ENCODE measurements at places on chromosomes 11 and 22.

DNA sequence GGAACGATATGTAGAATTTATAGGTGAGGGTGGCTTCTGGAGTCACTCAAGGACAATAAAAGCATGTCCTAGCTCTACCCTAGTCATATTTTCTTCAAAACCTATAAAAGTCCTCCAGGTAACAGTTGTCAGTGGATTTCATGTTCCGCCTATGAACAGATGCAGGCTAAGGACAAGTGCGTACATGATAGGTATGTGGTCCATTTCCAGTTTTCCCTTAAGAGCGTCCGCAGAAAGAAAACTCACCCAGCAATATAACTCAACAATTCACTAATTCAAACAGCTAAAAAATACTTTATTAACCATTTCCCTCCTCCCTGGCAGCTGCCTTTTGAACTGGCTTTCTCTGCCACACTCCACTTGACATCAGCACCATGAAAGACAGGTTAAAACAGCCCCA, 50.2 kb upstream of the CCDC34 start:
- DNase-seq = no peak

DNA sequence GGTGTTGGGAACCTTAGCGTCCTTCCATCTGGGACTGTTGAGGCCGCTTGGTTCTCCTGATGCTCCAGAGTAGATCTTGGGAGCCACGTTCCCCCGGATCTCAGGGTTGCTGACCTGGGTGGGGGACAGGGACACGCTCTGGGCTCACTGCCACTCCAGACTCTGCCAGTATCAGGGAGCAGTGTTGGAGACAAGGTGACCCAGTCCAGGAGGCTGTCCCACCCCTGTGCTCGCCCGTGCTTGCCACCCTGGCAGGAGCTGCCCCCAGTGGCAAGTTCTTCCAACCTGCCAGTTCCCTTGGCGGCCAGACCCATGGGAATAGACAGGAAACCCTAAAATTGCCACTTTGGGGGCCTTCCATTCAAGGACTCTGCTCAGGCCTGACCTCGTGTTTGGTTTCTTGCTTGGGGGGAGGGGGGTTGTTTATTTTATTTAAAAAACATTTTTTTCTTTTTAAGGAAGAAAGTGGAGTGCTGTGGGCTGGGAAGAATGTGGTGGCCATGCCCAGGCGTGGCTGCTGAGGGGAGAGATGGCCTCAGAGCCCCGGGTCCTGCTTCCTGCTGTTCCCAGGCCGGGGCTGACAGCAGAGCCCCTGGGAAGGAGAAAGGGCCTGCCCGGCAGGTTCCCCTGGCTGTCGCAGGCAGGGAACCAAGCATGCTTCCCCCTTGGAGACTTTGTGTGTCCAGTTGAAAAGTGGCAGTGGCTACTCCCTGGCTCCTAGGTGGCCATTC, 7.2 kb downstream of the GRK2 start:
- peak; percentile 64 for DNase-seq

DNA sequence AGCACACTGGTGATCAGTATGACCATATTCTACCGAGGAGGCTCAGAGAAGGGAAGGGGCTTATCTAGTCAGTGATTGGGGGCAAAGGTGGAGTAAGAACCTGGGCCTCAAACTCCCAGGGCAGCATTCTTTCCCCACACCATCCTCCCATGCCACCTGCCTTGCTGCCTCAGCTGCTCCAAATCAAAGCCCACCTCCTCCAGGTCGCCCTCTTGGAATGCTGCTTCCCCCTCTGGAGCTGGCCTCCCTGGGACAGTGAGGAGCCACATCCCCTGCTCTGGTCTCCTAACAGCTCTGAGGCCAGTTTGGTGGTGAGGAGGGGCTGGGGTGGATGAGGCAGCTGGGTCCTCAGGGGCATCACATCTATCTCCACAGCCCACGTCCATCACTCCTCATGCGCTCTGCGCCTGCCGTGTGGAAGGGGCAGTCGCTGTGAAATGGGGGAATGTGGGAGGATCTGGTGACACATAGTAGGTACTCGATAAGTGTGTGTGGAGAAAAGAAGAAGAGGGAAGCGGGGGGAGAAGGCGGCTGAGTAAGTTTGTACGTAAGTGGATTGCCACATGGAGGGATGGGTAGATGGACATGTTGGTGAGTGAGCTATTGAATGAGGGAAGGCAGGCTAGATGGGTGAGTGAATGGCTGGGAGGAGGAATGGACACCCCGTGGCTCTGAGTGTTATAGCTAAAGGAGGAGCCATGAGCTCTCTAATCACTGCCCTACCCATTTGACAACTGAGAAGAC, 16.1 kb upstream of the ARHGEF17 start:
- DNase-seq = no peak

GRCh38 chr11:71246559-71246958, 5.8 kb downstream of the SHANK2 start:
- DNase-seq = peak; percentile 13

GRCh38 chr11:20457934-20458680, 70.6 kb downstream of the PRMT3 start:
- DNase-seq = no peak
